ENCODE measurements at places on chromosomes 4 and X. TPM values are rescaled to one million over a fixed set of nuclear protein-coding genes. Genes with fewer than 3 reads are reported as not detected.
A peak's percentile ranks its signal among the peaks of the same experiment; 100 is the strongest.

DNA sequence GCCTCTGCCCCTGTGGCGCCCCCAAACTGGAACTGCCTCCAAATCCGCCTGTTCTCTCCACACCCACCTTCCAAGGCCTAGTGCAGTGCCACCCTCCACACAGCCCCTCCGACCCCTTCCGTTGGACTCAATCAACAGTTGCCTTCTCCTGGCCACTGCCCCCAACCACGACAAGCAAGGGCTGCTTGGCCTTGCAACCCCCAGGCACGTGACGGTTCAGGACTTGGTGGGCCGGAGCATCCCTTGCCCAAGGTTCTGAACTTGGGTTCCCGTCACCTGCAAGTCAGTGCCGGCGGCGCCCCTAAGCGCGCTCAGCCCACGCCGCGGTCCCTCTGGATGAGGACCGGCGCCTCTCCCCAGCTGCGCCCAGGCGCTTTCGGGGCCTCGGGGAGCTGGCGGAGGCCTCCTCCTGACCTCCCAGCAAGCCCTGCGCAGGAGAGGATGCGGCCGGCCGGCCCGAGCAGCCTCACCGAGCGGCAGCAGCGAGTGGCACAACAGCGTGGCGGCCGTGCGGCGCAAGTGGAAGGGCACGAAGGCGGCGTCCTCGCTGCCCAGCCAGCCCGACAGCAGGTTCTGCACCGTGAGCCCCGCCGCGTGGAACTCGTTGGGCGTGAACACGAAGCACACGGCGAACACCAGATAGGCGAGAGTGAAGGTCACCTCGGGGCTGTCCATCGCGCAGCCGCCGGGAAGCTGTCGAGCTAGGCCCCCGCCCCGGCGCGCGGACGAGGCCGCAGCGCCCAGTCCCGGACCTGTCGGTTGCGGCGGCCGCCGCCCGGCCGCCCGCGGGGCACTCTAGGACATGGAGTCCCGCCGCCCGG, 750 bp downstream of the TMEM129 start:
- peak overlapping the region; percentile 95 for H3K27ac ChIP-seq
- H3K36me3 ChIP-seq: peaks cover 18% of the 10 kb centered on the region
- DNase-seq: no peak
- H3K4me3 ChIP-seq: peak overlapping the region; percentile 71
- no peaks in the 10 kb centered on the region for H3K4me1 ChIP-seq
- no peaks in the 10 kb centered on the region for H3K27me3 ChIP-seq

Gene ZXDB
- total RNA-seq: 7.5 TPM

DNA sequence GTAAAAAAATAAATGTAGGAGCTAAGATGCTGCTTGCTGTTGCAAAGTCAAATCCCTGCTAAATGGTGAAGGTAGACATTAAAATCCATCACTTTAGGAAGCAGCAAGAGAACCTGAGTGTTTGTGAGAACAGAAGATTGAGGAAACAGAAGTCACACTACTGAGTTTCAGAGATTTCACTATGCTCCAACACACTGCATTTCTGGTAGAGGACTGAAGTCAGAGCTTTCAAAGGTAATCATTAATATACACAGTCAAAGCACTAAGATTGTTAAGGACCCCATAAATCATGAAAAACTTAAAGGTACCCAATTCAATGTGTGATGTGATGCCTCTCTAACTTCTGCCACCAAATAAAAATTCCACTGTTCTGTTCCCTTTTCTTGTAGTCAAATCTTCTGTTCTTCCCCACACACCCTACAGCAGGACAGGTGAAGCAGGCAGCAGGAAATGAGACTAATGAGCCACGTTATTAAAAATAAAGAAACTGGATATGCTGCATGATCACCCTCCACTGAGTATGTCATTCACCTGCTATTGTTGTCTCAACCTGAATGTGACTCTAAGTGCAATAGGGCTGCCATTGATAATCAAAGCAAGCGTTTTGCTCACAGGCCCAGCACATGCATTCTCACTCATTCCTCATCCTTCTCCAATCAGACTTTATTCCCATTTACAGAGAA, 28.9 kb upstream of the APELA start:
- H3K4me3 ChIP-seq: no peak overlapping the region
- DNase-seq: no peak
- no peaks in the 10 kb centered on the region for H3K36me3 ChIP-seq
- no peaks in the 10 kb centered on the region for H3K4me1 ChIP-seq

GRCh38 chr4:14835288-14835687, 167.0 kb upstream of the CPEB2 start:
- no peak for DNase-seq
- no peaks in the 10 kb centered on the region for H3K4me1 ChIP-seq
- H3K27ac ChIP-seq: no peak overlapping the region

DNA sequence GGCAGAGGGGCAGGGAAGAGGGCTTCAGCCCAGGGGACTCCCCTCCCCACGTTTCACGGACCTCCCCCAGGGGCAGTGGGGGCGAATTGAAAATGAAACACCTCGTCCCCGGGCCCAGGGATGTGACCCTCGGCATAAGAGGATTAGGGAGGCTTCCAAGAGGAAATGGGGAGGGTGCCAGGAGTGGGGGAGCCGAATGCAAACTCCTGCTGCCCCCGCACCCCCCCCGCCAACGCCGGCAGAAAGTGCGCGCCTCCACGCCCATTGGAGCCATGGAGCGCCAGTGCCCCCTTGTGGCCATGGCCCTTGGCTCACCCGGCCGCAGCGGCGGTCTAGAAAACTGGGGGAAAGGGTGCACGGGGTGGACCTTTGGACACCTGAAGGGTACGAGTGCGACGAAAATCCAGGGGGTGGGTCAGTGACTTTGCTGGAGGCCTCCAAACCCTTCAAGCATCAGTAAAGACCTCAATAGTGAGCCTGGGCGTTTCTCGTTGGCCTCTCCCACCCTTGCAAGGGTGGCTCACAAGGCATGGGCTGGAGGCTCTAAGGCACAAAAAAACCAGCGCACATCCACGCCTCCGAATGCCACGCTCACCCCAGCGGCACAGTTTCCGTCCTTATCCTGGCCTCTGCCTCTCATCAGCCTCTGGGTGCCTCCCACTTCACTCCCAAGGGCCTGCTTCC, 120.8 kb upstream of the PJA1 start:
- DNase-seq: peak; percentile 62
- H3K27ac ChIP-seq: peak overlapping the region; percentile 7
- no peak overlapping the region for H3K4me3 ChIP-seq
- H3K36me3 ChIP-seq: no peaks in the 10 kb centered on the region
- no peaks in the 10 kb centered on the region for H3K4me1 ChIP-seq

GRCh38 chr4:140808256-140808655, 52.1 kb upstream of the TBC1D9 start:
- no peak overlapping the region for H3K27ac ChIP-seq
- H3K36me3 ChIP-seq: no peaks in the 10 kb centered on the region
- H3K4me3 ChIP-seq: no peak overlapping the region
- no peak for DNase-seq
- H3K4me1 ChIP-seq: no peaks in the 10 kb centered on the region

DNA sequence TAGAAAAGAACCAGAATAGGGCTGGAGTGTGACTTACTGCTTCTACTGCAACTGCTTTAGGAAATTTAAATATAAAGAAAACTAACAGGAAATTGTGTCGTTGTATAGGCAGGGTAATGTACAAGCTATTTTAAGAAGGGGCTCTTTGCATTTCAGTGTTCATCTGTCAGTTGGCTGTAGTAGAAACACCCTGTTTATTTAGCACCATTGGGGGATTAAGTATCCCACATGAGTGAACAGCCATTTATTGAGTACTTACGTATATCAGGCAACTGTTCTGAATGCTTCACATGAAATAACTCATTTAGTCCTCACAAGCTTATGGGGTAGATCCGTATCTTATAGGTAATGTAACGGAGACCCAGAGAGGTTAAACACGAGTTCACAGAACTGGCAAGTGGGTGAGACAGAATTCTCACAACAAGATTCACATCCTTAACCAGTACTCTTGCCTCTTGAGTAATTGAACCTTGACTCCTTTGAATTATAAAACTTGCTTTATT, 23.9 kb downstream of the STIM2 start:
- DNase-seq: no peak
- no peak overlapping the region for H3K27ac ChIP-seq
- no peaks in the 10 kb centered on the region for H3K4me1 ChIP-seq

Gene CTSO
- 14.9 TPM for total RNA-seq

DNA sequence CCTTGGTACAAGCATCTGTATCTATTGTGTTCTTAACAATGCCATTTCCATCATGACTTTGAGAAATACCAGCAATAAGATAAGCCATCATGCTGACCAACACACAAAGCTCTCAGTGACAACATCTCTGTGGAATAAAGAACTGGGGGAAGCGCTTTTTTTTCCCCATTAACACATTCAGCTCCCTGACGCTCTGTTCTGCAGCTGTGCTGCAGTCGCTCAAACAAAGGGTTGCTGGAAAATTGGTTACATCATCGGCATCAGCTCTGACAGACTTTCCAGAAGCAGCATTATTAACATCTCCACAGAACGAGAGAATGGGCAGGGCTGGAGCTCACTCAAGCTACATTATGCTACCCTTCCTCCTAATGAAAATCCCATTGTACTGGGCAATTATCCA, 39.9 kb downstream of the DCX start:
- no peaks in the 10 kb centered on the region for H3K4me1 ChIP-seq
- no peak for DNase-seq
- no peaks in the 10 kb centered on the region for H3K36me3 ChIP-seq
- no peaks in the 10 kb centered on the region for H3K27me3 ChIP-seq
- H3K4me3 ChIP-seq: no peak overlapping the region

DNA sequence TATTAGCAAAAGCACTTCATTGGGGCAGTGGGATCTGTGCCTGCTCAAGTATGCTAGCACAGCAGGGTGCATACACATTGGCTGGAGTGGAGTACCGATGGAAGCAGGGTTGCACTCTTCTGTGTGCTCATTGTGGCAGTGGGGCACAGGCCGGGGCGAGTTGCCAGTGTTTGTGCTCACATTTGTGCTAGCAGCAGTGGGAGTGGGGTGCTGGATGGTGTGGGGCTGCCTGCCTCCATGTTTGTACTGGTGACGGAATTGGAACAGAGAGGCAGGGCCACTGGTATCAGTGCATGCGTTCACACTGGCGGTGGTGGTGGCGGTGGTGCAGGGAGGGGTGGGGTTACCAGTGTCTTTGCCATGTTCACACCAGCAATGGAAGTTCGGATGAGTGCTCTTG, 138.0 kb downstream of the POU4F2 start:
- H3K4me3 ChIP-seq: no peak overlapping the region
- H3K27ac ChIP-seq: no peak overlapping the region
- H3K27me3 ChIP-seq: no peaks in the 10 kb centered on the region
- H3K36me3 ChIP-seq: no peaks in the 10 kb centered on the region
- H3K4me1 ChIP-seq: no peaks in the 10 kb centered on the region

Gene TCP11X2
- total RNA-seq: not detected

- no peak overlapping the region for H3K27ac ChIP-seq
- H3K4me1 ChIP-seq: no peaks in the 10 kb centered on the region
- H3K4me3 ChIP-seq: no peak overlapping the region
- no peak for DNase-seq
- peaks cover 45% of the 10 kb centered on the region for H3K36me3 ChIP-seq
- H3K27me3 ChIP-seq: no peaks in the 10 kb centered on the region
Observed at GRCh38 chrX:124085063-124085462, 123.6 kb downstream of the STAG2 start.

Gene LDOC1
- total RNA-seq: 0.89 TPM

Gene MBNL3
- total RNA-seq: 140 TPM

DNA sequence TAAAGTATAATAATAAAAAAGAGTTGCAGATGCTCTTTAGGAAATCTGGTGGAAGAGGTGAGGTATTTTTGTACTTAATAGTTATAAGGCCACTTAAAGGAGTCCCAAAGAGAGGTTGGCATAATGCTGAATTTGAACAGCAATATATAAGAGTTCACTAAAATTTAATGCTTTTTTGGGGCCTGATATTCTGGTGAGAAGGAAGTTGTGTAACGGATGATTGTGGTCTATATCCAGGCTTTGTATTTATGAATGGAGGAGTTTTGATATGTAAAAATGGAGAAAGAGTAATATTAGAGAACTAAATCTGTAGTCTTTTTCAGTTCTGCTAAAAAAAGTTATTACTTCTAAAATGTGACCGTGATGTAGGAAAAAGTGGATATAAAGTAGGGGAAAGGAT, 20.4 kb downstream of the BMP2K start:
- H3K4me3 ChIP-seq: no peak overlapping the region
- H3K36me3 ChIP-seq: no peaks in the 10 kb centered on the region
- H3K4me1 ChIP-seq: no peaks in the 10 kb centered on the region
- no peaks in the 10 kb centered on the region for H3K27me3 ChIP-seq
- H3K27ac ChIP-seq: no peak overlapping the region

Gene ZNF630
- 2.7 TPM for total RNA-seq

GRCh38 chr4:155943605-155944291, 9.9 kb downstream of the CTSO start:
- H3K4me1 ChIP-seq: no peaks in the 10 kb centered on the region
- H3K27me3 ChIP-seq: no peaks in the 10 kb centered on the region
- H3K4me3 ChIP-seq: no peak overlapping the region

Gene WWC2
- total RNA-seq: 22.4 TPM

All from right atrium auricular region (tissue), 2 donors.